ENCODE measurements at places on chromosomes 5 and 9.

- DNase-seq: no peak
Measured at GRCh38 chr5:80078921-80079320, 43.8 kb downstream of the THBS4 start.

GRCh38 chr9:109600142-109600541 is 102.0 kb upstream of the PTPN3 start:
- DNase-seq: no peak

DNA sequence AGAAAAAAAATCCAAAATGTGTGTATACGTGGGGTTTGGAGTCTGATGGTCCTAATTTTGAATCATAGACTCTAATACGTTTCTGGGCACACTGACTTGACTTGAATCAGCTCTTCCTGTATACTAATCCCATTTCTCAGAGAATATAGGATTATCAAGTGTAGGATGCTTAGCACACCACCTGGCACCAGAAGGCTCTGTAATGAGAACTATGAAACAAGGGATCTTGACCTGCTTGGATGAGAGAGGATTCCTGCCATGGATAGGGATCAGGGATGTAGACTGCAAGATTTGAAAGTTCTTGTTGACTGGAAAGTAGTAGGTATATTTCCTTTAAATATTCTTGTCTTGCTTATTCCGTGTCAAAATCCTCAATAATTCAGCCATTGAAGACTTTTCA is 7.8 kb downstream of the HSPA4 start:
- DNase-seq: no peak

GRCh38 chr9:85200726-85201404 is 531.3 kb downstream of the NTRK2 start:
- no peak for DNase-seq

Measured in effector CD8-positive, alpha-beta T cell (primary cell).